GM12892 (cell line): ENCODE measurements at places on chromosomes 6 and 20.

- no peak for DNase-seq
Observed at GRCh38 chr20:22861231-22861980, 173.7 kb upstream of the SSTR4 start.

DNA sequence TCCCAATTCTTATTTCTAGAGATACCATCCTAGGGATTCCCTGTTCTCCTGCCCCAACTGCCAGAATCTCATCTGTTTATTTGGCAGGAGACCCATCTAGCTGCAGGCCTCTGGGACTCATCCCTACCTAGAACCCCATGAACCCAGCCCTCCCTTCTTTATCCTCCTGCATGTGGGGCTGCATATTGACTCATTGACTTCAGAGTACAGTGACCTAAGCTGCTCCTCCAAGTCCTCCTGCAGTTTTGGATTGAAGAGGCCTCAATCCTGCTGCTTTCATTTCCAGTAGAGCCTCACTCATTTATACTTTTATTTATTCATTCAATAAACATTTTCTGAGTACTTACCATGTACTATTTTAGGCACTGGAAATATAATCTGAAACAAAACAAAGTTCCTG is 11.6 kb downstream of the TMEM200A start:
- no peak for DNase-seq

- no peak for DNase-seq
Observed at GRCh38 chr20:35342154-35342769, 50.0 kb upstream of the FAM83C start.

GRCh38 chr6:158897236-158897635 is 78.1 kb upstream of the EZR start:
- DNase-seq = no peak

DNA sequence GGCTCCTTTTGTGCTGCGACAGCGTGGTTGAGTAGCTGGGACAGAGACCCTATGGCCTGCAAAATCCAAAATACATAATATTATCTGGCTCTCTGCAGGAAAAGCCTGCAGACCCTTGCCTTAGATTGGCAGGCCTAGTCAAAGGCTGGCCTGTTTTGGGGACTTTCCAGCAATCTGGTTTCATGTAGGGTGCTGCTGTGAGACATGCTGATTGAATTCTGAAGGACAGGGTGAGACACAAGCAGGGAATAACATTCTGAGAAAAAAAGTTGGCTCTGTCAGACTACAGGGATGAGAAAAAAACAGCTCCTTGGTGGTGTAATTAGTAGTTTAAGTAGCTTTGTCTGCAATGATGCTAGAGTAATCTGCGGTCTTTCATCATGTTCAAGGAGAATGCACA is 402.7 kb upstream of the AGPAT4 start:
- DNase-seq = no peak

DNA sequence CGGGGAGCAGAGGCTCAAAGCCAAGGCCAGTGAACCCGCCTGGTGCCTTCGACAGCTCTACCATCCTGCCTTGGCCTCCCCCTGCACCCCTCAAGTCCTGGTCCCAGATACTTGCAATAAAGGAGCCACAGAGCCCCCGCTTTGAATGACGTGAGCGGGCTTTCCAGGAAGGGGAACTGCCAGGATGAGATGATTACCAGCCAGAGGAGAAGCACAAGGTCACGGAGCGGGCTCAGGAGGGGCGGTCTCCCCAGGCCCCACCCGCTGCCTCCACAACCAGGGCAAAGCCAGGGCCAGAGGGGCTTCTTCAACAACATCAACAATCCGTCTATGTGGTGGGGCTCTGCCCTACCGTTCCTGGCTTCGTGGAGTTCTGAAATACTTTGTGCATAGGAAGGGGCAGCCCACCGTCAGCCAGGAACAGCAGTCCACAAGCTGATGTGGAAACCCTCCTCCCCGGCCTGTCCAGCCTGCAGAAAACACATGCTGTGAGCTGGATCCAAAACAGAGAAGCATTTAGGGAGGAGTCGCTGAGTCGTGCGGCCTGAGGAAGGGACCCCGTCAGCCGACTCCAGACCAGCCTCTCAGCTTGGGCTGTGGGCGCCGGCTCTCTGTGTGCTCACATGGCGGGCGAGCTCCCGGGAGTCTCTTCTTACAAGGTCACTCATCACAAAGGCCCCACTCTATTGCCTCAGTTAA is 392.5 kb downstream of the CDH4 start:
- no peak for DNase-seq

GRCh38 chr6:167860550-167861226 is 34.0 kb downstream of the AFDN start:
- no peak for DNase-seq

- no peak for DNase-seq
Observed at GRCh38 chr20:4913147-4913546, 88.2 kb downstream of the SLC23A2 start.

DNA sequence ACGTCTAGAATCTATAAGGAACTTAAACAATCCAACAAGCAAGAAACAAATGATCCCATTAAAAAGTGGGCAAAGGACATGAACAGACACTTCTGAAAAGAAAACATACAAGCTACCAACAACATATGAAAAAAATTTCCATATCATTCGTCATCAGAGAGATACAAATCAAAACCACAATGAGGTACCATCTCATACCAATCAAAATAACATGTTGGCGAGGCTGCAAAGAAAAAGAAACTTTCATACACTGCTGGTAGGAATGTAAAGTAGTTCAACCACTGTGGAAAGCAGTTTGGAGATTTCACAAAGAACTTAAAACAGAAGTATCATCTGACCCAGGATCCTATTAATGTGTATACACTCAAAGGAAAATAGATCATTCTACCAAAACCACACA is 243.9 kb upstream of the RUNX2 start:
- DNase-seq = no peak

- DNase-seq = no peak
Observed at GRCh38 chr6:101226677-101227135, 166.8 kb upstream of the GRIK2 start.

GRCh38 chr6:39076623-39077535 is 28.3 kb downstream of the GLP1R start:
- no peak for DNase-seq

DNA sequence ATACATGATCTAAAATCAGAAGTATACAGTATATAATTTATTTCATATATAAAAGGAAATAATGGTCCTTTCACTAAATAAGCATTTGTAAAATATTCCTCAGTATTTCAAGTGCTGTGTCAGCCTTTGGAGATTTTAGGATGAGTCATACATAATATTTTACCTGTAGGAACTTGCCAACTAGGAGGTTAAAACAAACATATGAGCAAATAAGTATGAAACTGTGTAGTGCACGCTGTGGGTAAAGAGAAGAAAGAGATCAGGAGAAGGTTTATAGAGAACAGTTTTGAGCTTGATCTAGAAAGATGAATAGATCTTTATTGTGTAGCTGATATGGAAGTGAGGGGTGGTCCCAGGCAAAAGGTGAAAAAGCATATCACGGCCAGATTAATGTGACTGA is 169.9 kb upstream of the RNF217 start:
- DNase-seq = no peak

DNA sequence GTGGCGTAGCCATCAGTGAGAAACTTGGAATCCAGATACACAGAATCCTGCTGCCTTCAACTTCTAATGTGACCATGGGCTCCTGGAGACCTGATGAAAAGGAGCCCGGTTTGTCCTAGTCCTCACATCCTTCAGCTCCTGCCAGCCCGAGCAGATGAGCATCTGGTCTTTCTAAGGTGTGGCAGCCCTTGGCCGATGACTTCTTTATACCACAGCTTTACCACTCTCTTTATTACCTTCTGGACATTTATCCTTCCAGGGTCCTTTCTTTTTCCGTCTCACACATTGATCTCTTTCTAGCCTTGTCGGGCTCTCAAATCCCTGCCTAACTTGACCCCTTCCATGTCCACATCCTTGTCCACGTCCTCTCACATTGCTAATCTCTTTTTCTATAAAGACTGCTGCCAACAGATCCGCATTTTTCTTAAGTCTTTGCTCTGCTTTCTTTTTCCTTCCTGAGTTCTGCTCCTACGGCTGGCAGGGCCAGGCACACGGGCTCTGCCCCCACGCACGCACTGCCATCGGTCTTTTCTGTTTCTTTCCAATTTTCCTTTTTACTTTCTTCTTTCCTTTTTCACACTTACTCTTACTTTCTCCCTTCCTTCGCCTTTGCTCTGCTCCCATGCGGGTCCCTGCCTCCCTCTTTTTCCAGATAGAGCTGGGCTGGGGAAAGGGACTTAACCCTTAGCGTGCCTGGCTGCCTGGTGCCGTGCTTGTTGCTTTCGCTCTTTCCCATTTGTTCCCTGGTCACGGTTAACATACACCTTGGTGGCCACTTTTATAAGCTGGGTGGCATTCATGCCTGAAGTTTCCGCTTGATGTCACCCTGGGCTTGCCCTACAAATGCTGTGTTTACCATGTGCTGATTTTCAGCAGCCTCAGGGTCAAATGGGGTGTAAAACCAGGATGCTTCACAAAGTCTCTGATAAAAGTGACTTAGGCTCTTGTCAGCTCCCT is 9.4 kb upstream of the GMPR start:
- no peak for DNase-seq

DNA sequence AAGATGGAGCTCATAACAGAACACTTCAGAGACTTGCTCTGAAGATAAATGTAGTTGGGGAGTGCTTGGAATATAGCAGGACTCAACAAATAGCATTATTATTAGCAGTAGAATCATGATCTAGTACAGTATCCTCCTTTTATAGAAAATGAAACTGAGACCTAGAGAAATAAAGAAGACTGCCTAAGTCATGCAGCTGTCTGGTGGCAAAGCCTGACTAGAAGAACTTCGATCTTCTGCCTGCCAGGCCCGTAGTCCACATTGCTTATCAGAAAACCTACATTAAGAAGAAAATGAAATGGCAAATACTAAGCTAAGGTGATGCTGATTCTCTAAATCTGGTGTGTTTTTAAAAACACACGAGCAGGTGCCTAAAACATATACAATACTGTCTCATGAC is 46.4 kb upstream of the DST start:
- no peak for DNase-seq

DNA sequence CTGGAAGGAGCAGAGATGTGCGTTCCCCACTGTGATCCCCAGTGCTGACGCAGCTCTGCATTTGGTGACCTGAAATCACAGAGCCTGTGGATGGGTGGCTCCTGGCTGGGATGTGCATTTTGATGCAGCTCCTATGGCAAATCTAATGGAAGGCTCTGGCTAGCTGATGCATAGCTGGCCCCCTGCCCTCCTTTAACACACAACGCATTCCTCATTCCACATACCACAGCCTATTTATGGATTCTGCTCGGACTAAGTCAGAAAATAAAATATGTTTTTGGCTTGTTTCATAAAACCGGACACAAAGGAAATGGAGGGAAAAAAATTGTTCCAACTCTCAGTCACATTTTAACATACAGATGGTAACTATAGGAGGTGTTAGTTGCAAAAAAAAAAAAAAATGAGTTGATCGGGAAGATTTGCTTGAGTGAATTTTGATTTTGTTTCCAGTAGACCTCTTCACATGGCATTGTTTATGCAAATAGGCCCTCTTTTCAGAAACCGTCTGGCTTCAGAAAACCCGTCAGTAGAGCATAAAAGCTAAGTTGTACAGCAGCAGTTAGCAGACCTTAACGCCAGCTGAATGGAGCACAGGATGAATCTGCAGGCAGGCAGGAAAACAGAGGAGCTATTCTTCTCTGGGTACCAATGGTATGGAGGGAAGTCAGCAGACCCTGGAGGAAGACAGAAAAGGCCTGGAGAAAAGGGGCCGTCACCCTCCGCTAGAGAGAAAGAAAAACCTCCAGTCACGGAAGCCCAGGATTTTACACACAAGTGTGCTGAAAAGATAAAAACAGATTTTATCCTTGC is 215.4 kb downstream of the HDGFL1 start:
- DNase-seq = no peak

GRCh38 chr6:68237205-68237604 is 397.9 kb upstream of the ADGRB3 start:
- no peak for DNase-seq

- DNase-seq = no peak
Observed at GRCh38 chr6:74133073-74133472, 437.1 kb downstream of the CD109 start.

DNA sequence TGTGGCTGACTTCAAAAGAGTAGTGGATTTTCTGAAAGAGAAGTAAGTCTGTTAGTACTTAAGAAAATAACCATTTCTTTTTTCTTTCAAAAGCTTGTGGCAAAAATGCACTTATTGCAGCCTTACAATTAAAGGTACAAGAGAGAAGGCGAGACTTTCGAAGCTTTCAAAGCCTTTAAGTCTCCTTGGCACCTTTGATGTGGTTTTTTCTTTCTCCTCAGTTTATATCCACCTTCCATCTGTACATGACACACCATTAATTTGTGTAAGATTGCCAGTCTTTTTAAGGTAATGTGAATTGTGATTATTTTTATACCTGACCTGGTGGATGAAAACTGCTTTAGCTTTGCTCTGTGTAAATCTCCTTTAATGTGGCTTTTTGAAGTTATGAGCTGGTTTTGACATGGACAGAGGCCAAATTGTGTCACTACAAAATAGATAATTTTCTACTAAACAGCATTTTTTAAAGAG is 466.1 kb downstream of the CDKAL1 start:
- no peak for DNase-seq

- DNase-seq = no peak
Observed at GRCh38 chr6:55576811-55577210, 2.2 kb downstream of the HMGCLL1 start.

GRCh38 chr6:108945681-108946159 is 97.5 kb downstream of the ARMC2 start:
- no peak for DNase-seq

DNA sequence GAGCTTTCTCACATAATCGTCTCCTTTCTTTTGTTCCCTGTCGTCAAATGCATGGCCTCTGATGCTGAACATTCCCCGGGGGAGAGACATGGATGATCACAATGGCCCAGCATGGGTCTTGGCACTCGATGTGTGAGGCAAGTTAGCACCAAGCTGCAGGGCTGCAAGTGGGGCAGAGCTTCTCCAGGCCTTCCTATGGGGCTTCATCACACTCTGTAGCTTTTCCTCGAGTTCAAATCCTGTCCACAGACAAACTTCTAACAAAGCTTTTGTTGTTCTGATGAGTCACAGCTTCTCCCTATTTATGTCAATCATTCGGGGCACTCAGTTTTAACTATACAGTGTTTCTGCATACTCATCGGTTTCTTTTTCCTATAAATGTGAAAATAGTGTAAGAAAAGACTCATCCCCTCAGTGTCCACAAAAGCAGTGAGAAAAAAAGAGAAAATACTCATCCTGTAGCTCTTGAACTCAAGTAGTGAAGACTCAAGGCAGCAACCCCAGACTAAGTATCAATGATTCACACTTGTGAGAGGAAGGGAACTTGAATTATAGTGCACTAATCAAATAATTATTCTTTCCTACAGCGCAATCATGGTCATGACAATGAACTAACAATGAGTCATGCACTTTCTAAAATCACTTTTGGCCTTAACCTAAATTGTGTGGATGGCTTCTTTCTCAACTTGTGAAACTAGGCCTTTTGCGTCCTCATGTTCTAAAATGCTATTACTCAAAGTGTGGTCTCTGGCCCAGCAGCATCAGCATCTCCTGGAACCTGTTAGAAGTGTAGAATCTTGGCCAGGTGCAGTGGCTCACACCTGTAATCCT is 68.4 kb upstream of the NOX3 start:
- no peak for DNase-seq

- DNase-seq = no peak
Observed at GRCh38 chr20:61975407-61976129, 90.1 kb downstream of the TAF4 start.

- no peak for DNase-seq
Observed at GRCh38 chr6:116412270-116412669, 41.5 kb downstream of the DSE start.

GRCh38 chr6:127550403-127550802 is 26.6 kb upstream of the C6orf58 start:
- no peak for DNase-seq
